ENCODE measurements at places on chromosomes 5 and 9.

- no peak for DNase-seq
Measured at GRCh38 chr5:127988146-127988760, 95.3 kb upstream of the SLC12A2 start.

DNA sequence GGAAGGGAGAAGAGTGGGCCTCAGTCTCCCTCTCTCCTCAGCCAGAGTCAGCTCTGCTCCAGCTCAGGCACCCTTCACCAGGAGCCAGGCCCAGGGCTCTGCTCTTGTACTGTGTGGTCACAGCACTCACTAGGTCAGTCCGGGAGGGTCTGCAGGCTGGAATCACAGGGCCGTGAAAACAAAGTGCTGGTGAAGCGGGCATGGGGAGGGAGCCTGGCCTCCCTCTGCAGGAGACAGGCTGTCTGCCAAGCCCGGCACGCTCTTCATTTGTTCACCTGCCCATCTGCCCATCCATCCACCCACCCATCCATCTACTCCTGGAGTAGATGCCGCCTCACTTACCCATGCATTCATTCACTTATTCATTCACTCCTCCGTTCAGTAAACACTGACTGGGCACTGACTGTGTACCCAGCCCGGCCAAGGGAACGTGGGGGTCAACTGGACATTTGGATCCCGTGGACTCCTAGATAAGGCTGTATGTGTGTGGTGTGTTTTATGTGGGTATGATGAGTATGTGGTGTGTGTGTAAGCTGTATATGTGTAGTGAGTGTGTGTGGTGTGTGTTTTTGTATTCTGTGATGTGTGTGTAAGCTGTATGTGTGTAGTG is 3.6 kb downstream of the SPAAR start:
- DNase-seq: no peak

DNA sequence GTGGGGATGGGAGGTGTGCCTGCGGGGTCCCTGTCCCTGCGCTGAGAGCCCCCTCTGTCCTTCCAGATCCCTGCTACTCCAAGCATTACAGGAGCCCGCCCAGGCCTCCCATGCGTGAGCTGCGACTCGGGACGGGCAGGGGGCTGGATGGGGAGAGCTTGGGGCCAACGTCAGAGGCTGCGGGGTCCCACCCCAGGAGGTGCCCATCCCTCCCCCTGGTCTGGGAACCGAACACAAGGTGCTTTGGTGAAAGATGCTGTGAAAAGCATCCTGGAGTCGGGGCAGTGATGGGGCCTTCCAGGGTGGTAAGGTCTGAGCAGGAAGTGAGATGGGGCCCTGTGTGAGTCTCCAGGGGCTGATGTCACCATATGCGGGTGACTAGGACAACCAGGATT is 2.7 kb downstream of the LCN9 start:
- DNase-seq: no peak

- DNase-seq: no peak
Measured at GRCh38 chr5:119166026-119166425, 95.1 kb downstream of the DMXL1 start.

DNA sequence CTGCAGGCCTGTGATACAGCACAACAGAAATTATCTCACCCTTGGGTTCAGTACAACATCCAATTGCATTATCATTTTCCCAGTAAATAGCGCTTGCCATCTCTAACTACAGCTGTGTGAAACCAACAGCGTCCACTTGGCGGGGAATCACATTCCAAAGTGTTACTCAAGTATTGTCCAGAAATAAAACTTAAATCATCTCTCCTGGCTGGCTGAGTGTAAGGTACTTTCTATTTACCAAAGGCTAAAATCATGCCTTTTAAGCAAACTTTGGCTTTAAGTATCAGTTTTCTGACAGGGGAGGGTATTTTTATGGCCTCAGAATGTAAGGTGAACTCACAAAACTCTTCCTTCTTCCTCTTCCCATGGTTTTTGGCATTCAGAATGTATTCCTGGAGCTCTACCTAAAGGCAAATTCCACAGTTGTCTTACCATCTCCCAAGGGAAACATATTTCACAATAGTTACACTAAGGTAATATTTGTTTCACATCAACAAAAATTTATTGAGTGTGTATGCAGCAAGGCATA is 205.6 kb upstream of the MPDZ start:
- no peak for DNase-seq

GRCh38 chr9:88373045-88373444 is 15.2 kb upstream of the SPIN1 start:
- DNase-seq: no peak

DNA sequence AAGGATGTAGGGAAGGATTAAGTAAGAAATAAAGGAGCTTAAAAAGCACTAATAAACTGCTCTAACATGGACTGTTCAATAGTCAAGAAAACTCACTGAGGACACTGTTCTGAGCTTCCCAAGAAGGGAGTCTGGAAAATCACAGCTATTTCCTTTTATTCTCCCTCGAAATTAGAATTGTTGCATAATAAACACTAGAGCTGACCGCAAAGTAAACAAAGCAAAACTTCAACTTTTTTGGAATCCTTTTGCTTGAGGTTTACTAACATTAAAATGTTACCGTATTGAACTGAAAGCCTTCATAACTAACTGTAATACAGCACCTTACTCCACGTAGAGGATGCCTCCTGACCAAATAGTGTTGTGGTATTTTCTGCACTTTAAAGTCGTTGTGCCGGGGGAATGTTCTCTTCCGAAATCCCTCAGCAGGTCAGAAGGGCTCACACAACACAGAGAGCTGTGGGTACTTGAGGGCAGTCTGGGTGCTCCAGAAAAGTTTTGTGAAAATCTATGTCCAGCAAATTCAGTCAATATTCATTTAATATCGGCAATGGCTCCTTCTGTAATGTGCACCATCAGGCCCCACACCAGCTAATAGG is 59.2 kb downstream of the TTLL11 start:
- DNase-seq: no peak

- no peak for DNase-seq
Measured at GRCh38 chr5:65391591-65391990, 90.1 kb downstream of the ADAMTS6 start.

- DNase-seq: no peak
Measured at GRCh38 chr5:96527768-96528661, 95.0 kb upstream of the PCSK1 start.

DNA sequence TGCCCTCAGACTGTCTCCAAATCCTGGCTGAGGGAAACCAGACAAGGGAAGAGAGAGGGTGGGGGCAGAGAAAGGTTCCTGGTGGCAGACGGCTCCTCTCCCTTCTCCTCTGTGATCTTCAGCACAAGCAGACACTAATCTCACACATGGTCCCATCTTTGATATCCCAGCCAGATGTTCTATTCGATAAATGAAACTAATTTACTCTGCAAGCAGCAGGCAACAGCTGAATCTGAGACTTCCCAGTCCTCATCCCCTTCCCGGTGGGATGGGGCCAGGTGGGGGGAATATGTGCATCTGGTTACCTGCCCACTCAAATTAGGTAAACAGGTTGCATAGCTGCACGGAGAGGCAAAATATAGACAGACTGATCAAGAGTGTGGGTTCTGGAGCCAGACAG is 208.9 kb upstream of the PANK3 start:
- no peak for DNase-seq

- DNase-seq: no peak
Measured at GRCh38 chr9:135821733-135822373, 85.5 kb downstream of the CAMSAP1 start.

- DNase-seq: no peak
Measured at GRCh38 chr9:38062498-38063362, 6.3 kb downstream of the SHB start.

DNA sequence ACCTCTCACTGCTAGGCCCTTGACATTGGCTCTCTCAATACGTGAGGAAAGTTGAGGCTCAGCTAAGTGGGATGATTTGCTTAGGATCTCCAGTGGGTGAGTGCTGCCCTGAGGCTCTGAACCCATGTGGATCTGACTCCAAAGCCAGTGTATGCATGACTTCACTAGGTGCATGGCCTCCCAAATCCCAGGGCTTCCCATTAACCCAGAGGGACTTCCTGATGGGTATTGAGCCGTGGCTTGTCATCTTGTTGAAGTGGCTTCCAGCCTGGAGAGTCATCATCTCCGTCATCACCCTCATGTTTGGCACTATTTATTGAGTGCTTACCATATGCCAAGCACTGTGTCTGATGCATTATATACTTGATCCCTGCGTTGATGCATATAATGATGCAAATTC is 37.3 kb upstream of the TEX48 start:
- no peak for DNase-seq

- DNase-seq: no peak
Measured at GRCh38 chr9:125844611-125845010, 97.4 kb downstream of the PBX3 start.

- DNase-seq: no peak
Measured at GRCh38 chr5:84430863-84431663, 46.4 kb upstream of the EDIL3 start.

GRCh38 chr9:101225271-101225670 is 159.5 kb downstream of the BAAT start:
- DNase-seq: no peak

- no peak for DNase-seq
Measured at GRCh38 chr9:136379401-136379800, 5.9 kb upstream of the CARD9 start.

DNA sequence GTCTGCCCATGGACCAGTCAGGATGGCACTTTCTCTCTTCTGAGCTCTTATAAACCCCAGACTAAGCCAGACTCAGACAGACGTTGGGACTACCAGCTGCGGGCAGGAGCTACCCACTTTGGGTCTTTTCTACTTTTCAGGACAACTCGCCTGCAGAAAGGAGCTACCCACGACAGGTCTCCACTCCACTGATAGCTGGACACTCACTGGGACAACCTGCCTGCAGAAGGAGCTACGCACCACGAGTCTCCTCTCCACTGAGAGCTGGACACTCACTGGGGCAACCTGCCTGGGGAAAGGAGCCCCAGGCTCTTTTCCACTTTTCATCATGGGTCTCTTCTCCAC is 1440.2 kb upstream of the ACO1 start:
- DNase-seq: no peak

GRCh38 chr5:143554187-143554717 is 150.8 kb upstream of the NR3C1 start:
- no peak for DNase-seq

GRCh38 chr5:131684051-131684450 is 49.0 kb upstream of the RAPGEF6 start:
- DNase-seq: no peak

DNA sequence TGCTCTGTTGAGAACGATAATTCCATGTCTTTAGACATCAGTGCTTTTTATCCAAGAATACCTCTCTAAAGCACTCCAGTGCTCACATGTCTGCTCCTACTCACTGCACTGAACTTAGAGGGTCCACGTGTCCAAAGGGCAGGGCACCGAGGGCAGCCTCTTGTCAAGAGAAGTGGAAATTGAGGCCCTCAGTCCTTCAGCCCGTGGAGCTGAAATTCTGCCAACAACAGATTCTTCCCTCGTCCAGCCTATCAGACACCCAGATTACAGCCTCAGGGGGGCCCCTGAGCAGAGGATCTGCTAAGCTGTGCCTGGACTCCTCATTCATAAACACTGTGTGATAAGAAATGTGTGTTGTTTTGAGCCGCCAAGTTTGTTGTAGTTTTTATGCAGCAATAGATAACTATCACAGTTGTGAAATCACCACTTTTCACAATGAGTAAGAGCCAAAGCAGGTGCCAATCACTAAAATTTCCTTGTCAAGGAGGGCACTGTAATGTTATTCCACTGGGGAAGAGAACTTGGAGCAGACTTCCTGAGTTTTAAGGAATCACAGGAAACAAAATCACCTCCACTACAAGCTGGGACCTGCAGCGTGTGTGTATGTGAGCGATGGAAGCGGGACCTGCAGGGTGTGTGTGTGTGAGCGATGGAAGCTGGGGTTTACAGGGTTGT is 58.8 kb upstream of the IGFBPL1 start:
- DNase-seq: no peak

DNA sequence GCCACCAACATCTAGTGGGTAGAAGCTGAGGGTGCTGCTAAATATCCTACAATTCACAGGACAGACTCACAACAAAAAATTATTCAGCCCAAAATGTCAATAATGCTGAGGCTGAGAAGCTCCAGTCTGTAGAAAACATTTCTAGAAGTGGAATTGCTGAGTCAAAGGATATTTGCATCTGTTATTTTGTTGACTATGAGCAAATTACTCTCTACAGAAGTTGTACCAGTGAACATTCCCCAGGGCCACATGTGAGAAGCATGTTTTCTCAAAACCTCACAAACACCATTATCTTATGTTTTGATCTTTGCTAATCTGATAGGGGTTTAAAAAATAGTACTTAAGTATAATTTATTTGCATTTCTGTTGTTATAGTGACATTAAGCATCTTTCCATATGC is 15.4 kb downstream of the ITK start:
- no peak for DNase-seq

- no peak for DNase-seq
Measured at GRCh38 chr9:120377268-120378159, 202.5 kb downstream of the CDK5RAP2 start.

- no peak for DNase-seq
Measured at GRCh38 chr5:41057231-41057630, 13.9 kb downstream of the MROH2B start.

DNA sequence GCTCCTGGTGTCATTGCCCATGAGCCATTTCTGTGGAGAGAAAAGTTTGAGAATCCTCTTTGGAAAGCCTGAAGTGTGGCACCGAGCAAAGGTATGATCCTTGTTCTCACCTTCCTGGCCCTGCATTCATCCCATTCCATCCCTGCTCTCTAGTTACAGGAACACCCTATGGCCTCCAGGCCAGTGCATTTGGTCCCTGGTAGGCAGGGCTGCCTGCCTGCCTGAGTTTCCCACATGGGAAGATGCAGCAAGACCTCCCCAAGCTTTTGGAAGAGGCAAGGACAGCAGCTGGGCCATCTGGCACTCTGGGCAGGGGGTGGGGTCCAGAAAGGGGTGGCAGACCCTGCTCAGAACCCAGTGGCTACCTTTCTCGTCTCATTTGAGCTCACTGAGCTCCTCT is 24.5 kb downstream of the IGIP start:
- DNase-seq: no peak

DNA sequence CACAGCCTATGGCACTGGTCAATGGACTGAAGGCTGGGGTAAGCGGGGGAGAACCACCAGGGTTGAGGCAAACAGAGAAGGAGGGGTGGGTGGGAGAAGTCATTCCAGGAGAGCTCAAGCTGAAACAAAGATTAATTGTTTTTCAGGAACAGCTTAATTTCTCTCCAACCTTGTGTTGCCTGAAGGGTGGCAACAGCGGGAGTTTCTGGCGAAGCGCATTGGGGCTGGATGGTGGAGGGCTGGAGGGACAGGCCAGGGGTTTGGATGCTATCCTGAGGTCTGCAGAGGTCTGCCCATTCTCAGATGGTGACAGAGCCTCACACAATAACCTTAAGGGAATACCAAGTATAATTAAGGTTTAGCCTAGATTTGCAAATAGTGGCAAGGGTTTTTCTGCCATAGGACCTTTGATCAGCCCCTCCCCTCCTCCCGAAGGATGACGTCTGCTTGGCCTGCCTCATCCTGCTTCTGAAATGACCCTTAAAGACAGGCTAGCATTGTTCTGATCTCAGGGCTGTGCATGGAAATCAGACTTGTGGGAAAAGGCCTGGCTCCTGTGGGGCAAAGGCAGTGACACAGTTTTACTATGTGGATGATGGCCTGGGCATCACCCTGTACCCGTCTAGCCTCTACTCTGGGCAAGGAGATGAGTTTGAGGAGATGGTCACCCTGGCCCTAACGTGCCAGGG is 32.7 kb downstream of the PSD2 start:
- no peak for DNase-seq
